ENCODE measurements at places on chromosomes 5 and 9.
A peak's percentile ranks its signal among the peaks of the same experiment; 100 is the strongest.

GRCh38 chr9:14198047-14198840 is 115.7 kb downstream of the NFIB start:
- DNase-seq, result no peak

DNA sequence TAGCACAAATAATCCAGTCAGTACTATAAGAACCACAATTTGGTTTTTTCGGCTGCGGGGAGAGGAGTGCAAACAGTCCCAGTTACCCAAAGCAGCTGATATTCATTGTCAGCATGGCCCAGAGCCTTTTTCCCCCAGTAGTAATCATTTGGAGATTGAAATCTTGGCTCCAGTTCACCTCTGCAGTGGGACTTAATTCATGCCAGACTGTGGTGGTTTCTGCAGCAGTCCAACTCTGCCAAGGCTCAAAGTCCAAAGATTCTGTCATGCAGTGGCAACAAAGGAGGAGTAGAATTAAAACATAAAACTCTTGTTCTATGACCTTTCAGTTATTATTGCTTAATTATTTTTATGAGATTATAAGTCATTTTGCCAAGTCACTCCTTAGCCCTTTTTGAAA is 25.0 kb upstream of the TRIM36 start:
- DNase-seq, result no peak

DNA sequence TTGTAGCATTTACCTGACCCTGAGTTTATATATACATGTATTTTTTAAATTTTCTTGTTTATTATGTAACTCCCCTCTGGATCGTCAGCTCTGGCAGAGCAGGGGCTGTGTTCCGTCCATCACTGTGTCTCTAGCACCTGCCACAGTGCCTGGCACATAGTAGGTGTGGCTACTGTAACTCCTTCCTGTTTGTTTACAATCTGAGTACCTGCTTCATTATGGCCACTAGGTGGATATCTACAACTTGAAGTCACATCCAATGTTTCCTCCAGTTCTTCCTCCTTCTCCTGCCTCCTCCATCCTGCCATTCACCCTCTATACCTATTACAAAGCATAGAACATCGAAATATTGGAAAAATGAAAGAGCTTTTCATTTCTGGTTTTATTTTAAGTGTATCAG is 14.2 kb upstream of the PPP1R2B start:
- DNase-seq, result no peak

GRCh38 chr5:96703384-96703920 is 41.3 kb downstream of the CAST start:
- DNase-seq, result peak; percentile 44

DNA sequence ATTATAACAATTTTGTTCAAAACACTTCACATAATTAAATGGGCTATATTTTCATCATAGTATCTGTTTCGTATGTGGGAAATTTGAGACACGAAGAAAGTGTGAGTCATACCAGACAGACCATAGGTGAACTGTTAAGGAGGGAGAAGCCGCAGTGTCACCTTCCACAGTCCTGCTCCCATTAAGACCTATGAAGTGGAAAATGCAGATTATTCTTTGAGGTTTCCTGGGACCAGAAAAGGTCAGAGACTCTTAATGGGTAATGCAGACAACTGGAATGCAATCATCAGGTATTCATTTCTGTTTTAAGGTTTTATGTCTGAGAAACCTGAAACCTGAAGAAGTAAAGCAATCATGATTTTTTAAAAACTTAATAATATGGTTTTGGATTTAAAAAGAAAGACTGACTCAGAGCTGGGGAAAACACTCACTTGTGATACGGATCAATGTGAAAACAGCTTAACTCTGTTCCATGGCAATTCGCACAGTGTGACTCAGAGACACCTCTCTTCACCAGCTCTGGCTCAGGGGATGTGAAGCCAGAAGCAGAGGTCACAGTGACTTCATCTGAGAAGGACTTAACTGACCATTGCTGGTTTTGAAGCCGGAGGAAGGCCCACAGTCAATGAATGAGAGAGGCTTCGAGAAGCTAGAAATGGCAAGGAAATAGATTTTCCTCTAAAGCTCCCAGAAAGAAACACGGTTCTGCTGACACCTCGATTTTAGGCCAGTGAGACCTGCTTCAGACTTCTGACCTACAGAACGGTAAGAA is 17.2 kb upstream of the GCNT1 start:
- DNase-seq, result no peak

GRCh38 chr9:125405938-125406809 is 144.5 kb downstream of the GAPVD1 start:
- no peak for DNase-seq

DNA sequence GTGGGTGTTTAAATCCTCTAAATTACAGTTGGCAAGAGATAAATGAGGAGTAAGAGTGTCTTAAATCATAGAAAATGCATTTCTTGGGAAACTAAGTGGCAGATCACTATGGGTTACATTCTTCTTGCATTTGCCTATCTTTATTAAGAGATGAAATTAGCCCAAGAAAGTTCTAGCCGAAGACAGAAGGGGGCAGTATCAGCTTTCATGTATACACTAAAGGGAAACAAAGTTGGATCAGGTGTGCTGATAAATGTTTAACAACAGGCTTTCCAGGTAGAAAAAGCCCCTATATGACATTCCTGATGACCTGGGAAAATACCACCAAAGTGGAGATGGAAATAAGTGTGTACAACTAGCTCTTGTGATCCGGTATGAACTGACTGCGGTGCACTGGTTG is 81.9 kb upstream of the TLR4 start:
- DNase-seq, result no peak

- DNase-seq, result no peak
Observed at GRCh38 chr5:111143910-111144309, 51.8 kb downstream of the WDR36 start.

DNA sequence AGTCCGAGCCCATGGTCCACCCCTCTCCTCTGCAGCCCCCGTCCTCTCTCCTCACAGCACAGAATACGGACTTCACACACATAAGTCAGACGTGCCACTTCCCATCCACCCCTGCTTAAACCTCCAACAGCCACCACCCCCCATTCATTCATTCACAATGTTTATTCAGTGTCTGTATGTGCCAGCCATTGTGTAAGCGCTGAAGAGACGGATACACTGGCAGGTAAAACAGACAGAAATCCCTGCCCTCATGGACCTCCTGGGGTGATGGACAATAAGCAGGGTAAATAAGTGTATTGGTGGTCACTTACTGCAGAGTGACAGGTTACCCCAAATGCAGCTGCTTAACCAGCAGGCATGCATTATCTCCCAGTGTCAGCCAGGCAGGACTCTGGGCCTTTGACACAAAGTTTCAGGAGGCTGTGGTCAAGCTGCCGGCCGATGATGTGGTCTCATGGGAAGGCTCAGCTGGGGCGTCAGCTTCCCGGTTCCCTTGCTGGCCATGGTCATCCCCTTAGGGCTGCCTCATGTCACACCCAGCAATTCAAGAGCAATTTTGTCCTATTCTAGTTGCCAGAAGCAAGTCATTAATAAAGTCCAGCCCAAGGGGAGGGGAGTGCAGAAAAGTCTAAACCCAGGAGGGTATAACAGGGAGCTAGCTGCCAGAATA is 1.8 kb upstream of the PAXX start:
- DNase-seq, result no peak

DNA sequence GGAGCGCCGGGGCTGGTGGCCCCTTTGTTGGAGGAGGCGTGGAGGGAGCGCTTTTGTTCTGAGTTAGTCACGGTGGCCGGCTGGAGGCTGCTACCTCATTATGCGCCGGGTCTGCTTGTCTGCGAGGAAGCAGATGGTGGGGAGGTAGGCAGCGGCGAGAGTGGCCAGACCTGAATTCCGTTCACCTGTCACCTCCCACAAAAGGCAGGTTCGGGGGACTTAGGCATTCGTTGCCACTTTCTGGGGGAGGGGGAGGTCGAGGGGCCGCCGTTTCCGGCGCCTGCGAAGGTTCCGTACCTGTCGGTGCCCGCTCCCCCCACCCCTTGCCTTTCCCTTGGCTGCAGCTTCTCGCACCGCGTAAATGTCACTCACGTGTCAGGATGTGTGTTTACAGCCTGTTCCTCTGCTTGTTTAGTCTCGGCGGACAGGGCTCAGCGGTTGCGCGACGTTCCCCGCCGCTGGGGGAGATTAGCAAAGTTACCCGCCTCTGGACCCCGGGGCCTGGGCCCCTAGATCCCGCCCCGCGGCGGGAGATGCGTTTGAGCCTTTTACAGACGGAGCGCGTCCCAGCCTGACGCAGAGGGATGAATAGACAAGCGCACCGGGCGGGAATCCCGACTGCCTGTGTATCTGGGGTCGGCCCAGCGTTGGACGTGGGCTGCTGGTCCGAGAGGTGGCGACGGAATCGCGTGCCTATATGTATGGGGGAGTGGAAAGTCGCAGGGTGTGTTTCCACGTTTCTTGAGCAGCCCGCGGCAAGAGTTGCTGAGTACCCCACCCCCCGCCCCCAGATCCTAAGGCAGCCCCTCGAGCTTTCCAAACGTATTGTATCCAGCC is 2.7 kb upstream of the LHX2 start:
- no peak for DNase-seq

- no peak for DNase-seq
Observed at GRCh38 chr5:38500573-38501260, 55.7 kb downstream of the LIFR start.

GRCh38 chr5:71907608-71908145 is 188.6 kb downstream of the CARTPT start:
- no peak for DNase-seq

DNA sequence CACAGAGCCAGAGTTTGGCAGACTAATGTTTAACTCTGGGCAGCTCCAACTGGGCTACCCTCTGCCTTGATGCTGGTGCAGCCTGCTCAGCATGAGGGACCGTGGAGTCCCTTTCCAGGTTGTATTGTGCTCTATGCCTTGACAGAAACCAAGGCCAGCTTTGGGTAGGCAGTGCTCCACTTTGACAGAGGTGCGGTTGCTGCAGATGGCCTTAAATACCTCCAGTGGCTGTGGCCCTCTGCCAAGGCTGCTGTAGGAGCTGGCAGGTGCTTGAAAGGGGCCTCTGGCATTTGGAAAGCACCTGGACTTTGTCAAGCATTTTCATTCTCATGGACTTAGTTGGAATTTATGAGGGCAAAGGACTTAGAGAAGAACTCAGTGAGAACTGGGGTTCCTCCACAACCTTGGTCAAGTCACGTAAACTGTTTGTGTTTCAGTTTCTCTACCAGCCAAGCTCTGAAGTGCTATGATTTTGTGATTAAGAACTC is 249.7 kb upstream of the ZNF462 start:
- DNase-seq, result no peak

- no peak for DNase-seq
Observed at GRCh38 chr9:128635266-128636023, 21.2 kb downstream of the DYNC2I2 start.

- no peak for DNase-seq
Observed at GRCh38 chr5:137393196-137393993, 105.7 kb downstream of the SPOCK1 start.

- no peak for DNase-seq
Observed at GRCh38 chr5:129906177-129906887, 2.1 kb downstream of the CHSY3 start.

- DNase-seq, result no peak
Observed at GRCh38 chr5:33240558-33240957, 200.2 kb upstream of the TARS1 start.

GRCh38 chr5:1929108-1929991 is 46.6 kb upstream of the IRX4 start:
- no peak for DNase-seq

DNA sequence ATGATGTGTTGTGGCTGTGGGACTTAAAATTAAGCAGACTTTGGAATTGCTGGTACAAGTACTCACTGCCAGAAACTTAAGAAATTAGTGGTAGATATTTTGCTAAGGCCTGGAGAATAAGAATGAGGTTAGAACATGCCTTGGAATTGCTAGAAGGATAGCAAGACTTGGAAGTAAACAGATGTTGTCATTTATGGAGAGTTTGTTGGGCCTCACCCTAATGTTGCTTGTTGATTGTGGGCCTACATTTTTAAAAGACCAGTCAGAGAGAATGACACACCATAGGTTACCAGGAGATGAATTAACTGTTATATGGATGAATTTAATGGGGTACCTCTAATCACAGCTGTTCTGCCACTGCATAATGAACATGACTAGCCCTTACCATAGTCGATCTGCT is 120.1 kb upstream of the GAS1 start:
- DNase-seq, result no peak

GRCh38 chr9:130834371-130835336 is at the start of gene ABL1:
ABL1 (plus strand) TSS chr9:130835254; CDS start chr9:130835447, 193 bp downstream.
- peak; percentile 57 for DNase-seq

- no peak for DNase-seq
Observed at GRCh38 chr5:180289433-180289832, 2.5 kb downstream of the MAPK9 start.

GRCh38 chr9:3136686-3137346 is 292.9 kb upstream of the PUM3 start:
- no peak for DNase-seq

DNA sequence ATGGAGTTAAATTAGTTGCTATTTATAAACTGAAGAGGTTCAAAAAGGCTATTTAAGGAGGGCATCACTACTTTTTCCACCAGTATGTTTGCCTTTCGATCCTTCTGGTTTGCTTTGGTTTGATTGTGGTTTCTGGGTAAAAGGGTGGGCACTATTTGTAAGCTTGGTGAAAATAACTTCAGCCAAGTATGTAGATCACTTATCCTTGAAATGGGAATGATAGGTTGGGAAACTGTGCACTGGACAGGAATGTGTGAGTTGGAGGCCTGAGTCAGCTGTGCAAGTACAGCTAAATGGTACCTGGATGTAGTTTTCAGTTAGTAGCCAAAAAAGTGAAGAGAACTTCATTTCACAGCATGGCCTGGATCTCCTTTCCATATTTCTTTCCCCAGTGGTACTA is 466.2 kb downstream of the ENC1 start:
- no peak for DNase-seq

DNA sequence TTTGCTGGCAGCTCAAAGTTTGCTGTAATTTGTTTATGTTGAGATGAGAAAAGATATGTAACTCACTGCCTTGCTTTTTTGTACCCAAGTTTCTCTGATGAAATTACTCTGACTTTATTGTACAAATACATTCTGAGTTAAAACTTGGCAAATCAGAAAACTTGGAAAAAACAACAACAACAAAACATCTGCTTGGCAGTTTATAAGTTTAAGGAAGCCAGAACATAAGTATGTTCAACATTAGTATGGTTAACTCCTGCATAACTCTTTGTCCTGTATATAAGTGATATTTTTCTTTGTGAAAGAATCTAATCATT is 233.1 kb downstream of the MAST4 start:
- DNase-seq, result no peak

GRCh38 chr5:1011741-1012312 is 3.2 kb downstream of the NKD2 start:
- no peak for DNase-seq

DNA sequence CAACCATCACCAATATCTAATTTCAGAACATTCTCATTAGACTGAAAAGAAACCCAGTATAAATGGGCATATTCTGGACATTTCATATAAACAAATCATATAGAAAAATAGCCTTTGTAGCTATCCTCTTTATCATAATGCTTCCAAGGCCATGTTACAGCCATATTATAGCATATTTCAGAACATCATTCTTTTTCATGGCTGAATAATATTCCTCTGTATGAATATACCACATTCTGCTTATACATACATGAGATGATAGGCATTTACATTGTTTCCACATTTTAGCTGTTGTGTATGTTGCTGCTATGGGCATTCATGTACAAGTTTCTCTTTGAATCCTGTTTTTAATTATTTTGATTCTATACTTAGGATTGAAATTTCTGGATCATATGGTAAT is 167.0 kb downstream of the FBXL17 start:
- no peak for DNase-seq
